ENCODE measurements at places on chromosomes 16 and 17.

DNA sequence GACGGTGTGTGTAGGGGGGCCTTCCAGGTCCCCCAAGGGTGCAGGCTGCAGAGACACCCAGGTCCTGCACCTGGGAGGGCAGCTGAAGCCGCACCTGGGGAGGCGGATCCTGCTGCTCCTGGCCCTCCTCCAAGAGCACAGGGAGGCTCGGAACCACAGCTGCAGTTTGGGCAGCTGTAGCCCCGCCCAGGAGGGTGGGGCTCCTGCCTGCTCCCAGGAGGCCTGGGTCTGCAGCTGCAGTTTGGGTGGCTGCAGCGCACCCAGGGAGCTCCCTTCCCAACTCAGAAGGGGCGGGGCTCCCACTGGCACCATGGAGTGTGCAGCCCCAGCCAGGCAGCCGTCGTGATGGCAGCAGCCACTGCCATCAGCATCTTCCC, 69.4 kb upstream of the NKD1 start:
- DNase-seq = no peak

GRCh38 chr17:2090804-2091534, 36.1 kb downstream of the HIC1 start:
- DNase-seq = no peak

- DNase-seq = no peak
These were observed 44.7 kb upstream of the KCNJ16 start for GRCh38 chr17:70030371-70030770.

DNA sequence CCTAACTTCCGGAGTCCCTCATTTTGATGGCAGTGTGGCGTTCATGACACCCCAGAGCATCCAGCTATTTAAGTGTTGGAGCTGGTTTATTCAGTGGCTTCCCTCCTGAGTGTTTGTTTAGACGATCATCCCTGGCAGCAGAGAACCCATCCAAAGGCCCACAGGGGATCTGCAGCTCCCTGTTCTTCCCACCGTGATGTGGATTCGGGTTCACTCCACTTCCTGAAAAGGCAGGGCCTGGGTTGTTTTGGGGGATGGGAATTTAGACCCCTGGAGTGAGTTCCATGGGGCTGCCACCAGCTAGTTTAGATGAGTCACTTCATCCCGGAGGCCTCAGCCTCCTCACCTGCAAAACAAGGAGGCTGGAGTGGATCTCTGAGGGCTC, 2.3 kb downstream of the KSR1 start:
- DNase-seq = no peak

GRCh38 chr17:81453076-81453475, 57.8 kb downstream of the BAHCC1 start:
- DNase-seq = no peak

- no peak for DNase-seq
These were observed 49.3 kb upstream of the WSB1 start for GRCh38 chr17:27244491-27245223.

- no peak for DNase-seq
These were observed 21.7 kb upstream of the WSCD1 start for GRCh38 chr17:6048486-6048885.

GRCh38 chr17:79835953-79836509, 3.2 kb downstream of the CBX4 start:
- DNase-seq = no peak

- DNase-seq = no peak
These were observed 107.2 kb upstream of the NETO2 start for GRCh38 chr16:47250983-47251382.

GRCh38 chr17:7219812-7220592, at the start of the genes ACADVL and DLG4:
ACADVL (plus strand) TSS chr17:7219938; CDS start chr17:7219985, 47 bp downstream.
DLG4 (minus strand) TSS chr17:7219836.
- peak; percentile 78 for DNase-seq

DNA sequence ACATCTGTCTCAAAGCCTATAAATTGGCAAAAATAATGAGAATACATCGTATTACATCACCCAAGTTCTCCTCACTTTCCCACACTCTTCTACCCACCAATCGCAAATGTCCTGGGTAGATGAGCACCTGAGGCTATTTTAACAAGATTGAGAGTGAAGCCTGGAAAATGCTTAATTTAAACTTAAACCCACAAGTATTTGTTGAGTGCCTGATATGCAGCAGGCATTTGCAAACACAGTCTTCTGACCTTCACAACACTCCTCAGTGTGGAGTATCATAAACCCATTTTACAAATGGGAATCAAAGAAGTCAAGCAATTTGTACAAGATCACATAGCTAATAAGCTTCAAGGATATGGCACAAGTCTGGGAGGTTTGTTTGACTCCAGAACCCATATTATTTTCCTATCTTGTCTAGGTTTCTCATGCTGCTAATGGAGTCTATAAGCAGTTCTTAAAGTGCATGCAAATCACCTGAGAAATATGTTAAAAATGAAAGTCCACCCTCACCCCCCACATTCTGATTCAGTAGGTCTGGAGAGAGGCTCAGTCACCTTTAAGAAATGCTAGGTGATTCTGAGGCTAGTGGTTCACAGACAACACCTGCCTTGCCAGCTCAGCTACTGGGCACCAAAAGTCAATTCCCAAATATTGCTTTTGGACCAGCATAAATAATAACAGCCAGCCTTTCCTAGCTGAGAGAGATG, 34.9 kb upstream of the CCL2 start:
- no peak for DNase-seq

- no peak for DNase-seq
These were observed 212.8 kb downstream of the MSI2 start for GRCh38 chr17:57468932-57469775.

- no peak for DNase-seq
These were observed 128.2 kb upstream of the COX10 start for GRCh38 chr17:13940858-13941665.

DNA sequence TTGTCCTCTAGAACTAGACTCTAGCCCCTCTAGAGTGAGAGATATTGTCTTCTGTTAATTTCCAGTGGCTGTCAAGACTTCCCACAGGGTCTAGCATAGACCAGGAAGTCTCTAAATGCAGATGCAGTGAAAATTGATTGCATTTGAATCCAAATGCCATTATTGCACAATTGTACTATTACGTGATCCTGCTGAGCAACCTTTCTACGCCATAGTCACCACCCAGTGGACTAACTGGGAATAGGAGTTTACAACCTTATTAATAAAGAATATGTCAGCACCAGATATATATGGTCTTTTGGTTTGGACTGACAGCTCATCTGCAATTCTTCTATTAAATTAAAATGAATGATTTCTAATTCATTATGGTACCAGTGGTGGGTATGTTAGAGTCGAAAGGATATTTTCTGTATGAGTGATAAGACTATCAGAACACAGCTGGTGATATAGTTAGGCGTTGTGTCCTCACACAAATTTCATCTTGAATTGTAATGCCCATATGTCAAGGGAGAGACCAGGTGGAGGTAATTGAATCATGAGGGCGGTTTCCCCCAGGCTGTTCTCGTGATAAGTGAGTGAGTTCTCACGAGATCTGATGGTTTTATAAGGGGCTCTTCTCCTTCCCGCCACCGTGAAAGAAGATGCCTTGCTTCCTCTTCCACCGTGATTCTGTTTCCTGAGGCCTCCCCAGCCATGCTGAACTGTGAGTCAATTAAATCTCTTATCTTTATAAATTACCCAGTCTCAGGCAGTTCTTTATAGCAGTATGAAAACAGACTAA, 138.9 kb upstream of the CA10 start:
- no peak for DNase-seq

DNA sequence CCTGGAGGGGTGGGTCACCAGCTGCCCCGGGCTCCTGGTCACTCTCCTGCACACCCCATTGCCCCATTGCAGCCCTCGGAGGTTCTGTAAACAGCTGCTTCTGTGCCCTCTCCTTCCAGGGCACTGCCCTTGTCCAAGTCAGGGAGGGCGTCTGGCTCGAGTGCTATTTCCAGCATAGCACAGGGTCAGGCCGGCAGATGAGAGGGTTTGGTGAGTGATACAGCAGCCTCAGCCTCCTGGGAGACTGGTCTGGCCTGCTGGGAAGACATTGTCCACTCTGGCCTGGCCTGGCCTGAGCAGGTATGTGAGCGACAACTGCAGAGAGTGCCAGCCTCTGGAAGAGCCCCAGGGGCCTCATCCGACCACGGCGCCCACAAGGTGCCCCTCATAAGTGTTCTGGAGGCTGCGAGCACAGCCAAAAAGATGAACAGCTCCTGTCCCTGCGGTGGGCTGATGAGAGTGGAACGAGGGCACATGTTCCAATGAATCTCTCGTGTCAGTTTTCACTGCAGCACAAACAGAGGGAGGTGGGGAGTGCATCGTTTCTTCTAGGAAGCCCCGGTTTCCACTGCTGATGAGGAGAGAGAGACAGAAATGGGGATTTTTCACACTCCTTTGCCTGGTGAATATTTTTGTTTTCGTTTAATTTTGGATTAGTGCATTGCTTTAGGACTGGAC, 105.8 kb upstream of the SDK2 start:
- DNase-seq = no peak

- no peak for DNase-seq
These were observed 34.4 kb downstream of the GDPD1 start for GRCh38 chr17:59254742-59255141.

GRCh38 chr16:83023640-83024039, 396.9 kb downstream of the CDH13 start:
- no peak for DNase-seq

DNA sequence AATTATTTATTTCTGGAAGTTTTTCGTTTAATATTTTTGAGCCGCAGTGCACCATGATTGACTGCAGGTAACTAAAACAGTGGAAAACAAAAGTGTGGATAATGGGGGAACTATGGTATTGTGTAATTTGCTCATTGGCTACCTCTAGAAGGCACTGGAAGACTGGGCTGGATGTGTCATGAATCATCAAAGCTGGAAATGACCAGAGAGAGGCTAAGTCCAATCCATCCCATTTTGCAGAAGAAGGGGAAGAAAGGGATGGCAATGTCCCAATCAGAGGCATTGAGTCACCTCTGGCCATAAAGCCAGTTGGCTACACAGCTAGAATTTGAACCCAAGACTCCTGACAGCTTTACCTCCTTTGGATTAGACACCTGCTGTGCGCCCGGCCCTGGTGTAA, 29.3 kb downstream of the GLP2R start:
- no peak for DNase-seq

- DNase-seq = no peak
These were observed 46.0 kb upstream of the NF1 start for GRCh38 chr17:31048780-31049179.

GRCh38 chr17:8994319-8994718, 27.0 kb upstream of the NTN1 start:
- peak; percentile 61 for DNase-seq

DNA sequence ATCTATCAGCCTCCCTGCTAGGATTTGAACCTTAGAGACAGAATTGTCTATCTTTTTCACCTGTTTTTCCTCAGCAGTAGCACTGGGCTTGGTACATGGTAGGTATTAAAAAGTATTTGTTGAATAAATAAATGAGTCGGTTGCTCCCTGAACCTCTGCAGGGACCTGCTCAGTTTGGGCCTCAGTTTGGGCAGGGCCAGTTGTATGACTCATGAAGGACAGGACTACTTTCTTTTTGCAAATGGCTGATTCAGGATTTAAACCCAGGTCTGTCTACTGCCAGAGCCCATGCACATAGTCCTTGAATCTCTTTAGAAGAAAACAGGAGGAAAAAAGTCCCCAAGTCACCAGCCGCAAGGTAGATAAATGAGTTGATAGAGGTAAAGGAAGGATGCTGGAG, 3.1 kb downstream of the MMP2 start:
- no peak for DNase-seq

GRCh38 chr17:50957600-50958575, 91.7 kb upstream of the TOB1 start:
- no peak for DNase-seq

DNA sequence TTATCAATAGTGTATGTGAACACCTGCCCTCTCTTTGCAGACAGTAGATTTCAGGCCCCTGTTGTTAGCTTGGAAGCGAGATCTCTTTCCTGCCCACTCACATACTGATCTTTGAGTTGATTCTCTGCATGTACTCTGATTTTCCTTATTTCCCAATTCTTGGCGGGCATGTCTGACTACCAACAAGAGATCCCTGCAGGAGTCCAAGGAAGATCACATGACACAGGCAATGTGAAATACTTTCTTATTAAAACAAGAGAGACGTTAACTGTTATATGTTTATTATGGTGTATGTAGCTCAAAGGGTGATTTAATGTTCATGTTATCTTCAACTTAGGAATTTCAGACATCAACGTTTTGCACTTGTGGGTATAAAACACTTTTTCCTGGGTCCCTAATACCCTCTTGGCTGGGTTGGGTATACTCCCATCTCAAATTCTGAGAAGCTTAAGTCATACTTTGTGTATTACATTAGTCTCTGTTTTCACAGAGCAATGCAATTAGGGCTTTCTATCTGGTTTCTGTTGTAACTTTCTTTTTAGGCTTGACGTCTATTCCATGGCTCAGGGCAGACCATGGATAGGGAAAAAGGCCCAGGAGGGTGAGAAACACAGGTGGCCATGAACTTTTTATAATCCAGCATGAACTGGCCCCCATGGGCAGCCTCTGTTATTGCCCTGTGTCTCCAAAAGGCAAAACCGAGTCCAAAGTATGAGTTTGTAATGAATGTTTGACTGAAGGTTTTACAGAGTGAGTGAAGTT, 32.2 kb downstream of the HSD17B2 start:
- DNase-seq = no peak

GRCh38 chr17:8160224-8160577, 2.5 kb downstream of the VAMP2 start:
- DNase-seq = no peak

GRCh38 chr16:12144355-12144754, 167.8 kb downstream of the SNX29 start:
- no peak for DNase-seq

DNA sequence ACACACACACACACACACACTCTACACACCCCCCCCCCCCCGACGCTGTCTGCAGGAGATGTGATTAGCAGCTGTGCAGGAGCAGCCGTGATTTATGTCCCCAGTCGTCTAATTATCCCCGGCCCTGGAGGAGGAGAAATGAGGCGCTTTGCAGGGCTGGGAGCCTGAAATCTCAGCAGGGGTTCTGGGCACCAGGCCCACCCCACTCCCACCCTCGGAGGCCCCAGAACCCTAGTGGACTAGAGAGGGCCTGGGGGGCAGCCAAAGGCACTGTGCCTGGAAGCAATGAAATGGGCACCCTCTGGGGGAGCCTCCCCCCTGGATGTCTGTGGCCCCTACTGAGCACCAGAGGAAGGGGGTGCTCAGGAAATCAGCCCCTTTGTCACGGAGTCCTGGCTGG, 134.2 kb upstream of the CIBAR2 start:
- DNase-seq = no peak

DNA sequence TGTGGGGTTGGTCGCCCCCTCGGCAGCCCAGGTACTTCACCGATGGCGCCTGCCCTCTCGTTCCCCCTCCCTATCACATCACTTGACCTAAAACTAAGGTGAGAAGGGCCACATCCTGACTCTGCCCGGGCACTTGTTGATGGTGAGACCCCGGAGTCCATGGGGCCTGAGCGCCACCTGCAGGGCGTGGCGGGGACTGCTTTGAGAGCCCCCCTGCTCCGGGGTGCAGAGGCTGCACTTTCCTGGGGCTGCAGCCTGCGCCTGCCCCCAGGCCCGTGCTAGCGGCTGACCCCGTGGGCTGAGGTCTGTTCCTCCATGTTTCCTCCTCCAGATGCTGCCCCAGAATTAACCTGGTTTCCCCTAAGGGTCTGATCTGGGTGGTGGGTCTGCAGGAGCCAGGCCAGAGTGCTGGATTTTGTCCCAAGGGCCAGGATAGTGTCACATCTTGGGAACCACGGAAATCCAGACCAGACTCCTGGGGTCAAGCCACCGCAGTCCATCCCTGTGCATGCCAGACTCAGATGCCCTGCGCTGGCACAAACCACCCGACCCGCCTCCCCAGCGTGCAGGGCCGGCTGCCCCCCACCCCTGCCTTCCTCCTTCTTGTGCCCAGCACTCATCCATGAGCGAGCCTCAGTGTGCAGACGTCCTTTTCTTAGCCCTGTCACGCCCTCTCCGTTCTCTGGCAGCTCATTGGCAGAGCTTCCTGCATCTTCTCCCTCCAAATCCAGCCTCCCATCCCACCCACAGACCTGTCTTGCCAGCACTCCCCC, 2.7 kb downstream of the NDUFAF8 start:
- peak; percentile 61 for DNase-seq
